ENCODE measurements at places on chromosomes 6 and 20.

GRCh38 chr6:12962987-12963386 is 246.4 kb downstream of the PHACTR1 start:
- DNase-seq = no peak

DNA sequence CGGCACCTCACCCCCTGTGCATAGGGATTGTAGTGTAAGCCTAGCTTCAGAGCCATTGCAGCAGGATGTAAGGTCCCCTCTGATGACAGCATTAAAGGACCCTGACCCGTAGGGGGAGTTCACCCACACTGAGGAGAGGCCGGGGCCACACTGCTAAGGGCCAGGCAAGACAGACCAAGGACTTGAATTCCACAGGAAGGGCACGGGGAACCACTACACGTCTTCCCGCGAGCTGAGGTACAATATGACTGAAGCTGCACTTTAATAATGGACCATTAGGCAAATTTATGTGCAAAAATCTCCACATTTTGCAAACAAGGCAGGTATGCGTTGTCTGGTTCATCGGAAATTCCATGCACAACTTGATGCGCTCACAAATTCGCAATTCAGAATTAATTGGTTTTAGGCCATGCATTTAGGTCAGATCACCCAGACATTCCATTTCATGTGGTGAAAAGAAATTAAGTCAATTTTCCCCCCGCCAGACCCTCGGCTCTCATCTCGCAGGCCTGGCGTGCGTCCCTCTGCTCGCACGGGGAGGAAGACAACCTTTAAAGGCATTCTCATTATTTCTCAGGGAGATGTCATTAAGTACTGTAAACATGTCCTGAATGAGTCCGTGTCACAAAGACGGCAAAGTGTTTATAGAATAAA is 111.8 kb downstream of the FOXA2 start:
- peak; percentile 31 for DNase-seq

GRCh38 chr6:142297996-142298753 is 3.6 kb upstream of the ADGRG6 start:
- DNase-seq = no peak

DNA sequence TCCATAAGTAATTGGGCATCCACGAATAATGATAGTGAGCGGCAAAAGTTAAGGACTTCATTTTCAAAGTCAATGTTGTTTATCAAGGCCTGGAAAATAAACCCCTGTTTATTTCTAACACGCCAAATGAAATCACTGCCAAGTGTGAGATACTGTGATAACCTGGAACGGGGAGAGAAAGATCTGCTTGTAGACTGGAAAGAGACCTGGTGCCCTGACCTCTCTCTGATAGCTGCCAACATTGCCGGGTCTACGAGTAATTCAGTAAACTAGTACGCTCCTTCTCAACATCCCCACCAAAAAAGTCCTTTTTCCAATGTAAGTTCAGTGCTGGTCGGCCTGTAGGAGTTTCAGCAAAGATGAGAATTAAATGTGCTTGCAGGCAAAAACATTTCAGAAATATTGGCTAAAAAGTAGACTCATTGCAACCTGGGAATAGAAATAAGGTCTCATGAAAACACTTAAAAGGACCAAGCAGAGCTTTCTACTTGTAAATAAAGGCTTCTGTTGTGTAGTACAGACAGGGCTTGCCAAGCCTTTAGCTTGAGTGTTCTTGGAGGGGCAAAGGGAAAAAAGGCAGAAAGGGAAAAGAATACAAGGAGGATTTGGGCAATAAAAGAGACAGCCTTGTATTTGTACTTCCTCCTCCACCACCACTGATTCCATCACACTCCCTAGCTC is 43.9 kb downstream of the PDE7B start:
- no peak for DNase-seq

DNA sequence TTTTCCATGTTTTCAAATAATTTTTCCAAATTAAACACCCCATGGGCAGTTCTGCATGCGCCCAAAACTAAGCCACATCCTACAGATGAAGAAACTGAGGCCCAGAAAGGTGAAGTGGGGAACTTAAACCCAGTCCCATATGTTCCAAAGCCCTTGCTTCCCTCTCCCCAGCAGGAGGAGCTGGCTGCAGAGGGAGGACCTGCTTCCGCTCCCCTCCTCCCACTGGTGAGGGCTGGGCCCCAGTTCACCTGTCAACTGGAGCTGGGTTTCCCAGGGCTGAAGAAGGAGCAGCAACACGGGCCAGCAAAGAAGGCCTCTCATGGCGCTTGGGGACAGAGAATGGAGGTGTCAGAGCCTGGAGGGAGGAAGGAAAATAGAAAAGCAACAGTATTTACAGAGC is 1.4 kb upstream of the RBPJL start:
- no peak for DNase-seq

DNA sequence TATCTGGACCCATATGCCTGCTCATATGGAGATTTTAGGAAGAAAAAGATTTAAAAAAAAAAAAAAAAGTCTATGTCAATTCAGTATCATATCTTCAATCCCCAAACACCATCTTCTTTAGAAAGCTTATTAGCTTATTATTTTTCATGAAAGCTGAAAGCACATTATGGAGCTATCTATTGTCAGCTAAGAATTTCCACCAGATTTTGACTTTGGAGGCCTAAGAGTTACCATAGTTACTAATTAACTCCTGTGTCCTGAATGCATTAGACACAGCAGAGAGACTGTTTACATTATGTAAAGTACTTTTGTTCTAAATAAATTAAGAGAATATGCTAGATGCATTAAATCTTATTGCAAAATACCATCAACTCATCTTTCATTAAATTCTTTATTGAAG is 255.5 kb upstream of the NRSN1 start:
- DNase-seq = no peak

- DNase-seq = no peak
Observed at GRCh38 chr6:148548749-148549140, 198.1 kb upstream of the UST start.

DNA sequence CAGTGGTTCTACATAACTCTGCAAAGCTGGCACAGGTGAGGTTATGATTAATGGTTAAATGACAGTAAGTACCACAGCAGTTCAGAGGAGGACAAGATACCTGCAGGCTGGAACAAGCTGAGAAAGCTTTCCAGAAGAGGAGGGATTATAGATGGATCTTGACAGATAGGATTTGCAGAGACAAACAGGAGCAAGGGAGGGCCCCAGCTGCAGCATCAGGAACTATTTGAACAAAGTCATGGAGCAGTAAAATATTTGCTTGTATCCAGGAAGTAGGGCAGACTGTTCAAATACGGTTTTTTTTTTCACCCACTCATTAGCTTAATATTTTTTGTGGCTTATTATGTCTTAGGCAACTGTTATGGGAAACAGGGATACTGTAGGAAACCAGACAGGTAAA is 144.4 kb upstream of the MAN1A1 start:
- DNase-seq = peak; percentile 82

- DNase-seq = peak; percentile 73
Observed at GRCh38 chr20:41872930-41873329, 254.8 kb upstream of the CHD6 start.

DNA sequence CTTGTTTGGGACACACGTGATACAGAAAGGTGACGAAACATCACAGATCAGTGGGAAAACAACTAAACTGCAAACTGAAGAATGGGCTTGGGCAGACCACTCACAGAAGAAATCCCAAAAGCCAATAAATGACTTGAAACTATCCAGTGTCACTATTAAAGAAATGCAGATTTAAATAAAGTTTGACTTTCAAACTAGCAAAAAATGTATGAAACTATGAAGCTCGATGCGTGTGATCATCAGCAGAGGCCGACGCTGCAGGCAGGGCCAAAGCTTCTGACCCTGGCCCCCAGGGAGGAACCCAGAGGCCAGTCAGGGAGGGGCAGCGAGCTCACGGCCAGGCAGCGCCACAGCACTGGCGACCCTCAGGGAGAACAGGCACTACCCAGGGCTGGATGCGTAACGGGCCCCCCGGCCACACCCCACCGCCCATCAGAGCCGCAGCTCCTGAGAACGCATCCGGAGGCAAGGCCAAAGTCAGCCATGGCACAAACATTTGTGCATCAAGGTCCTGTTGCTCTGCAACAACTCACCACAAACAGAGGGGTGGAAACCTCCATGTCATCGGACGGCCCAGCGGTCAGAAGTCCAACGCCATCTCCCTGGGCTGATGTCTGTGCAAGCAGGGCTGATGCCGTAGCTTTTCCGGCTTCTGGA is 94.1 kb downstream of the YTHDF1 start:
- no peak for DNase-seq

DNA sequence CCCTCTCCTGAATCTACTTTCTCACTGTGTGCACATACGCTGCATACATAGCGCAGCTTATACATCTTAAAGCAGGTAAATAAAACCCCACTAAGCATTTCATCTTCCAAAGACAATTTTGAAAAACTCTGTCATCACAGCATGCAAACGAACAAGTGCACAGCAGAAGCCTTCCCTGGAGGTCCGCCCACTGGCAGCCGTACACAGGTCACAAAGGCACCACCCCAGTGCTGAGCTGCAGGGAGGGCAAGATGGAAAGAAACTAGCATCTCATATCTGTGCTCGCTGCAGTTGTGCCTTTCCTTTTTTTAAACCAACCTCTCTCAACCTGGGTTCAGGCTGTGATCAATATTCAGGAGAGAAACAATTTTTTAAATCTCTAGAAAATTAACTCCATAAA is 73.3 kb downstream of the HUS1B start:
- no peak for DNase-seq

DNA sequence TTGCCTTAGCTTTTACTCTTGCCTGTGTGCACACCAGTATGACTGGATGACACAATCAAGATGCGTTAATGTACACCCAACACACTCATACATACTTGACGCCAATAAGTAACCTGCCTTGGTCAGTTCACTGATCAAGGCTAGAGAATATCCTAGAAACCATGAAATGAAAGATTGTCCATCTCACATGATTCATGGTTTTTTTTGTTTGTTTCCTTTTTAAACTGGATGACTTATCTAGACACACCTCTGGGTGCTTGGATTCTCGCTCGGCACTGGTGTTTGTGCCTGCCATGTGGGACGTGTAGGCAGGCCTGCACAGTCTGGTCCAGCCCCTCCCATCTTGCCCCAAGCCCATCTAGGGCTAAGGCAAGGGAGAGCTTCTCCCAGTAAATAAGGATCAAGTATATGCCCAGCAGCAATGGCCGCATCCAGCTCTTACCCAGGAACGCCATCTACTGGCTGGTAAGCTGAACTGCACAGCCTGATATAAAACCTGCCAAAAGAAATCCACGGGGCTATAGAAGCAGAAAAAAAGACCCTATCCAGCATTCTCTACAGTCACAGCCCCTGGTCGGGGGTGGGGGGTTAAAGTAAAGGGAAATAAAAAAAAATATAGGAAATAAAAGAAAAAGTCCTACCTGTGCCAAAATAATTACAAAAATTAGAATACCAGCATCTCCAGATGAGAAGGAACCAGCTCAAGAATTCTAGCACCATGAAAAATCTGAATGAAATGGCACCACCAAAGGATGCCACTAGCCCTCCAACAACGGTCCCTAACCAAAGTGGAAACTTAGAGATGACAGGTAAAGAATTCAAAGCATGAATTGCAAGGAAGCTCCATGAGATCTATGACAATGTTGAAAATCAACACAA is 73.3 kb downstream of the OTOR start:
- peak; percentile 73 for DNase-seq

- no peak for DNase-seq
Observed at GRCh38 chr6:141451511-141452353, 681.0 kb upstream of the GJE1 start.
